Amygdala (tissue), 56 donors: ENCODE measurements at places on chromosomes 6 and 20.
A peak's percentile ranks its signal among the peaks of the same experiment; 100 is the strongest.

DNA sequence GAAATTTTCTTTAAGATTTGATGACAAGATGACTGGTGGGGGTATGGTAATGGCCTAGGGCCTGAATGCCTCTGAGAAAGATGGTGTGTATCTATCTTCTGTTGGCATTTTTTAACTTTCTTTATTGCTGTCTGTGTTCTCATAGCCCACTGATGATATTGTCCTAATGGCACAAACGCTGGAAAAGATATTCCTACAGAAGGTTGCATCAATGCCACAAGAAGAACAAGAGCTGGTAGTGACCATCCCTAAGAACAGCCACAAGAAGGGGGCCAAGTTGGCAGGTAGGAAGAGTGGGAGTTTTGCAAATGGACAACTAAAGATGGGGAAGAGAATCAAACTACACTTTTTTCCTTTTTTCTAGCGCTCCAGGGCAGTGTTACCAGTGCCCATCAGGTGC, 7.5 kb downstream of the BRD2 start:
- DNase-seq, result no peak

DNA sequence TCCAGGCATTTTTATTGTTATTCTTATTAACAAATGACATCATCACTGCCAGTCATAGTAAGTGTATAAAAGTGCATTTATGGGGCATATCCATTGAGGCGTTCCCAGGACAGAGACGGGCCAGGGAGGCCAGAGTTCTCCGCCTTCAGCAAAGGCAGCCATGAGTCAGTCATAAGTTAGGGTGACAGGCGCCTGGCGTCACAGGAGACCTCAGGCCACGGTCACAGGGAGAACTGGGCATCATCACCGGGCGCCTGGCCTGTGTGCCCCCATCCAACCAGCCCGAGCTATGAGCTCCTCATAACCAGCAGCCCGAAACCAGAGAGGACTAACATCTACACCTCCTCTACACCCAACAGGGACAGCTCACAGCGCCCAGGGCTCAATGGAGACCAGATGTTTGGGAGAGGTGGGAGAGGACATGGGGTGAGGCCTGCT, 259.2 kb downstream of the DLL1 start:
- DNase-seq, result no peak

GRCh38 chr6:160102956-160103824, 18.4 kb upstream of the SLC22A1 start:
- no peak for DNase-seq

- DNase-seq, result no peak
Observed at GRCh38 chr20:15278041-15278440, 940.6 kb upstream of the FLRT3 start.

DNA sequence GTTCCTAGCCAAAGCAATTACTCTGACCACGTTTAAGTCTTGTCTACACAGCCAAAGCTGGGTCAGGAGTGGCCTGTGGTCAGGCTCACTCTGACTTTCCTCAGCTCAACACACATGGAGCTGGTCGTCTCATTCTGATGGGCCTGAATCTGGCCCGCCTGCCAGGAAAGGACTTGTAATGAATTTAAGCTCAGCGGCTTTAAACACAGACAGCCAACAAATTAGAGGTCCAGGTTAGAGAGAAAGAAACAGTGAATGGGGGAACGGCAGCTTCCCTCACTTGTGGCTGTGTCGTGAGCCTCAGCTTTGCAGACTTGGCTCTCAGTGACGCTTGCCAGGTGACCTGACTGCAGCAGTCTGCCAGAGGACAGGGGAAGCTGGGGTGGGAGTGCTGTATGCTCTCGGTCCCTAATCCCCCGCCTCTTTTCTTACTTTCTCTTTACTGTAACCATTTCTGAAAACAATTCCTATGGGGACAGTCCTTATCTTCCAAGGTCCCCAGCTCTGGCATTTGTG, 121.9 kb upstream of the AGPAT4 start:
- no peak for DNase-seq

GRCh38 chr6:5684320-5685053, 322.2 kb downstream of the NRN1 start:
- DNase-seq, result no peak

DNA sequence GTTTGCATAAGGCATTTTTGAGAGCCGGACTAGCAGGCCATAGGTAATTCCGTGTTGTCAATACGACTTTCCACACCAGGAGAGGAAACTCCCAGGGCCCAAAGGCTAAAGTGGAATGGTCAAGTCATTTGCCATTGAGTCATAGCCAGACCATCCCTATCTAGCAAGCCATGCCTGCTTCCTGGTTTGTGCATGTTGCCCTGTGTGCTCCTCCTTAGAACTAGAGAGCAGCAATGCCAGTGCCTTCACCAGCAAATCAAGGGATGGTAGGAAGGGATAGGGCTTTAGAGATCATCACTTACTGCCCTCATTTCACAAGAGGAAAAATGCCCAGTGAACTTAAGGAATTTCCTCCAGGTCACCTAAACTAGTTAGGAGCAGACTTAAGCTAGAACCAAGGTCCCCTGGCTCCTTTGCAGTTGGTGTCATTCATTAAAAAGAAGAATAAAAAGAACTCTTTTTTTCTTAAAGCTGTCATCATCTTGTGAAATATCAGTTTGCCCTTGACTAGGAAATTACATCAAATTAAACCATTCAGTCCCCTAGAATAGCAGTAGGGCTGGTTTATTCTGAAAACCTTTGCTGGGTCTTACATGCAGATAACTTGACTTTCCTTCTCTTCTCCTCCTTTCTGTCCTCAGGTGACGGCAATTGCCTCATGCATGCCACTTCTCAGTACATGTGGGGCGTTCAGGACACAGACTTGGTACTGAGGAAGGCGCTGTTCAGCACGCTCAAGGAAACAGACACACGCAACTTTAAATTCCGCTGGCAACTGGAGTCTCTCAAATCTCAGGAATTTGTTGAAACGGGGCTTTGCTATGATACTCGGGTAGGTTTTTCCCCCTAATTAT, 7.4 kb downstream of the TNFAIP3 start:
- DNase-seq, result no peak

GRCh38 chr6:43367245-43367984, 2.0 kb downstream of the ZNF318 start:
- DNase-seq, result no peak

- no peak for DNase-seq
Observed at GRCh38 chr6:154360476-154360875, 3.9 kb upstream of the IPCEF1 start.

GRCh38 chr6:56345376-56345995, 98.1 kb upstream of the COL21A1 start:
- DNase-seq, result no peak

DNA sequence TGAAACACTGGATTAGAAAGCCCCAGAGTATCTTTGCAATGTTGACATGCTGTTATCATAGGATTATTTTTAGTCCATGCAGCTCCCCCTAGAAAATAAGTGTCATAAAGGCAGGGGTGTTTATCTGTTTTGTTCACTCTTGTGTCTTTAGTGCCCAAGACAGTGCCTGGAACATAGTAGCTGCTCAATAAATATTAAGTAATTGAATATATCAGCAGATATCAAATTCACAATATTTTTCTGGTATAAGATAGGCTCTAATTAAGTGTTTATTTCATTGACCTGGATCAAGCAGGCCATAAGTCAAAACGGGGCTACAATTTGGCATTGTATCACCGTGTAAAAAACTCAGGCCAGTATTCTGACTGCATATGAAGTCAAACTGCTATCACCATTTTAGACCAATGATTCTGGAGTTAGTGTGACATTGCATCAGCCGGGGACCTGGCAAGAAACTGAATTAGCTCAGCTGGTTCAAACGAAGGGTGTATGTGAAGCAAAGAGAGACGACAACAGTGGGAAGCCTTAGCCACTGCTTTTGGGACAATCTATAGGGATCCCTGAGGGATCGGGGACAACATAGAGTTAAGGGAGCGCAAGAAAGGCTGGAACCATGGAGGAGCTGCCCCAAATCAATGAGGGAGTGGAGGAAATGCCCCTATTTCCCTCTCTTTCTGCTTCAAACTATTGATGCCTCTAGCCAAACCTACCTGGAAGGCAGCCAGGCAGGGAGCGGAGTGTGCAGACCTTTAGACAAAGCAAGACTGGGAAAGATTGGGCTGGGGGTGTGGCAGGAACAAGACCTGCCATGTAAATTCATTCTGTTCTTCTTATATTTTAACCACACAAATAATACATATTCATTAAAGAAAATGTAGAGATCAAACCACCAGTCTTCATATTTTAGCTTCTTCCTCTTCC, 112.2 kb downstream of the PLEKHG1 start:
- DNase-seq, result peak; percentile 19

DNA sequence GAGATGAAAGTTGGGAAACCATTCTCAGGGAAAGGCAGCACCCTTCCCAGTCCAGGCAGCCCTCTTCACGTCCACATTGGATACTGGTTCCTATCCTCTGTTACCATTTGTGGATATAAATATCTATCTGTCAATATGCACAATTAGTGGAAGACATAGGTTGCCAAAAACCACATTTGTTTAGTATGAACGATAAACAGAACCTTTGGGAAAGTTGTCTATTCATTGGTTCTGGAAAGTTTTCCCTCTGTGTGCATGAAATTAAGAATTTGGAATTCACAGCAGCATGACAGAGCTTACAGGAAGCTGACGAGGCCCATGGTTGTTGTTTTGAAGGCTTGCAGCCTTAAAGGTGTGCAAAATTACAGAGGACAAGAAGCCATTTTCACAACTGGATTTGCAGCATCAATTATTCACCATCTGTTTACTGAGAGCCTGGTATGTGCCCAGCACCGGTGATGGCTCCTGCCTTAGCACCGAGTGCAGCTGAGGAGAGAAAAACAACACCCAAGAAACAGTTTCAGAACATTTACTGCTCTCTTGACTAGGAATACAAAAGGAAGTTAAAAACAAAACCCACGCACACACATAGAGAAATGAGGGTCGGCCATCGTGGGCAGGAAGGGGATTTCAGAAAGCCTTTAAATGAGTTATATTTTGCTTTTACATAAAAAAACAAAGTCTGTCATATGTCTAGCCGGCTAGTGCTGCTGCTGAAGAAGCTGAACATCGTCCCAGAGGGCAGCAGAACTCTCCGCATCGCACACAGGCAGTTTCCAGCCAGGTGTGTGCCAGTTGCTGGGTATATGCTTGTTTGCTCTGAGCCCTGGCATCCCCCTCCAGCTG, 319.6 kb downstream of the FARS2 start:
- peak; percentile 14 for DNase-seq

- no peak for DNase-seq
Observed at GRCh38 chr20:46827718-46828458, 66.8 kb upstream of the EYA2 start.

- DNase-seq, result no peak
Observed at GRCh38 chr6:77880501-77880900, 227.7 kb downstream of the MEI4 start.
